GM20000 (cell line): ENCODE measurements at places on chromosomes 5 and 9.

DNA sequence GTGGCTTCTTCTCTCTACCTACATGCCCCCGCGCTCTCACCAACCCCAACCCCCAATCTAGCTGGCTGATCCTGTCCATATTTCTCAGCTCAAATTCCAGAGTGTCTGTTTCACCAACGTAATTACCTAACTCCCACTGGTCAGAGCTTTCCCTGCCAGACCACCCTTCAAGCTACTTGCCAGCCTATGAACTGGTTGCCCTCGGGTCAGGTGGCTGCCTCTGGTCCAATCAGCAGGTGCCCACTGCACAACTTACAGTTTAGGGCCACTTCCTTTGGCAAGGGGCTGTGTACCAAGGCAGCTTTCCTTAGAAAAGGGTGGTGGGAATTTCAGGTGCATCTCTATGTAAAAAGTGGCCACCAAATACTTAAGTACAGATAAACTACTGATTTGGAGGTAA lies 92.2 kb upstream of the SLC30A5 start:
- no peak for DNase-seq

GRCh38 chr9:28389411-28389810 lies 816.1 kb upstream of the C9orf72 start:
- DNase-seq = no peak

DNA sequence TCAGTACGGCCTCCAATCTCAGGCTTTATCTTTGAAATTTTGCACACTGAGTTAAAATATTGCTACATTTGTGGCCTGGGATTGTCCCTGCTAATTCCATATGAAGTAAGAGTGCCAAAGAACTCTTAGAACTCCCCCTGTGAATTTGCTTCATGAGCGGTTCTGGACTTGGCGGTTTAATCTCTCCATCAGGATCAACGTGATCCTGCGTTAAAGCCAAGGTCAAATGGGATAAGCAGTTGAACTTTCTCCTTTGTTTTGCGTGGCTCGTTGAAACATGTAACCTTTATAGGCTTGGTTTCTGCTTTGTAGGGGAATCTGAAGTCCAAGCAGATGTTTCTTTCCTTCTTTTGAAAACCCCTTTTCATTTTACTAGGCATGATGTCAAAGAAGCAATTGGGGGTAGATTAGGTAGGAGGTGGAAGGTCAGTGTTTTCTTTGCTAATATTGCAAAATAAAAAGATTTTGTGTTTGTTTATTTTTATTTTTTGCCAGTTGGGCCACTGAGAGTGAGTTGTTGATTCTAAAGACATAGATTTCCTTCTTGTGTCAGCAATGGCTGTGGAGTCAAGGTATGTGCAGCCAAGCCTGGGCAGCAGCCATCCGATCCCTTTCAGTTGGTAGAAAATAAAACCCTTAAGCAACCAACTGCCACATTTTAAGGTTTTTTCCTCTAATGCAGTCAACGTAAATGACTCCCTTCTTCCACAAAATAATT lies 390.8 kb downstream of the NNT start:
- no peak for DNase-seq

- DNase-seq = no peak
These were observed 25.8 kb downstream of the ECPAS start for GRCh38 chr9:111458139-111459009.

DNA sequence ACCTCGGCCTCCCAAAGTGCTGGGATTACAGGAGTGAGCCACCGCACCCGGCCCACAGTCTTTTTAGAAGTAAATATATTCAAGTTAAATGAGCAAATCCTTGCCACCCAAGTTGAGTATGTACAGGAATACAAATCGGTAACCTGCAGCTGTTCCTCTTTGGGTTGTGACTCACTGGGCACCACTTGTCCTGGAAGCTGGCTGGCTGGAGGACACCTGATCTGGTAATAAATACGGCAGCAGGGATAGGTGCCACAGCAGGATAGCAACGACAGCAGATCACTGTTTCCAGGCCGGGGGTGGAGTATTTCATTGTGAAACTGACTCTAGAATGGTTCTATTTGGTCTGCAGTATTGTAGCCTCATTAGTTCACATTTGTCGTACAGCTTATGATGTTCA lies 35.7 kb upstream of the SLC36A2 start:
- DNase-seq = no peak

DNA sequence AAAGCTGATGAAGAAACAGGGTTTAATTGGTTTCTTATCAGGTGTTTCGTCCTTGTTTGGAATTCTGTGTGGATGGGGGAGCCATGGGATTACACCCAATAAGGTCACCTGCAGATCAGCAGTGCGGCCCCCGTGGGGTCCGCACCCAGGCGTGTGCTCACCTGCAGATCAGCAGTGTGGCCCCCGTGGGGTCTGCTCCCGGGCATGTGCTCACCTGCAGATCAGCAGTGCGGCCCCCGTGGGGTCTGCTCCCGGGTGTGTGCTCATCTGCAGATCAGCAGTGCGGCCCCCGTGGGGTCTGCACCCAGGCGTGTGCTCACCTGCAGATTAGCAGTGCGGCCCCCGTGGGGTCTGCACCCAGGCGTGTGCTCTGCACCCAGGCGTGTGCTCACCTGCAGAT lies 41.7 kb upstream of the CEP72 start:
- no peak for DNase-seq
